Neural crest cell (in vitro differentiated cells): ENCODE measurements at places on chromosomes 5 and 9.

- no peak for DNase-seq
These were observed 46.4 kb upstream of the SELENOP start for GRCh38 chr5:42858031-42858643.

- DNase-seq: peak; percentile 7
These were observed 28.7 kb downstream of the DNAJC21 start for GRCh38 chr5:34957857-34958690.

DNA sequence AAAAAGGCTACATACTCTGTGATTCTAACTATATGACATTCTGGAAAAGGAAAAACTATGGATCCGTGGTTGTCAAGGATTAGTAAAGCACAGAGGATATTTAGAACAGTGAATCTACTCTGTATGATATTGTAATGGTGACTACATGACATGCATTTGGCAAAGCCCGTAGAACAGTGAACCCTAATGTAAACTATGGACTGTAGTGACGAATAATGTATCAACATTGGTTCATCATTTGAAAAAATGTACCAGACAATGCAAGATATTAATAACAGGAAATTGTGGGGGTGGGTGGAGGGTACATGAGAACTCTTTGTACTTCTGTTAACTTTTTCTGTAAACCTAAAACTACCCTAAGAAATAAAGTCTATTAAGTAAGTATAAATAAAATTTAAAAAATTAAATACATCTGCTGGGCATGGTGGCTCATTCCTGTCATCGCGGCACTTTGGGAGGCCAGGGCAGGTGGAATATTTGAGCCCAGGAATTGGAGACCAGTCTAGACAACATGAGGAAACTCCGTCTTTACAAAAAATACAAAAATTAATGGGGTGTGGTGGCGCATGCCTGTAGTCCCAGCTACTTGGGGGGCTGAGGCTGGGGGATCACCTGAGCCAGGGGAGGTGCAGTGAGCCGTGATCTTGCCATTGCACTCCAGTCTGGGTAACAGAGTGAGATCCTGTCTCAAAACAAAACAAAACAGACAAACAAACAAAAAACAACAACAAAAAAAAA is 101.7 kb upstream of the TBC1D2 start:
- DNase-seq: no peak

DNA sequence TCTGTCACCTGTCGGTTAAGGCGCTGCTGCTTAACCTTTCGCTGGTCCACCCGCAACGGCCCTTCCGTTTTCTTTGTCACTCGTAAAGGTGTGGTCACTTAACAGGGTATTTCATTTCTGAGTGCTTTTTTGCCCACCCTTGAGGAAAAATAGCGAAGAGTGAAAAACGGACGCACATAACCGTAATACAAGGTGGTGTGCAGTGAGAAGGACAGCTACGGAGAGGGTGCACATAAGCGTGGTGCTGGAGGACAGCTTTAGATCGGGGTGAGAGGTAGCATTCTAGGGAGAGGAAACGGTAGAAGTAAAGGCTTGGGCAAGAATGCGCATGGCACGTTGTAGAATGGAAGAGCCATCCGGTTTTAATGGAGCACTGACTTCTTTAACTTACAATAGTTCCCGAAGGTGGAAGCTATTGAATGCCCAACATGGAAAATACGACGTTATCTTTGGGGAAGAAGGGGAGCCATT is 761 bp downstream of the CCT5 start:
- DNase-seq: no peak

GRCh38 chr9:26369093-26369492 is 523.5 kb downstream of the CAAP1 start:
- DNase-seq: no peak

DNA sequence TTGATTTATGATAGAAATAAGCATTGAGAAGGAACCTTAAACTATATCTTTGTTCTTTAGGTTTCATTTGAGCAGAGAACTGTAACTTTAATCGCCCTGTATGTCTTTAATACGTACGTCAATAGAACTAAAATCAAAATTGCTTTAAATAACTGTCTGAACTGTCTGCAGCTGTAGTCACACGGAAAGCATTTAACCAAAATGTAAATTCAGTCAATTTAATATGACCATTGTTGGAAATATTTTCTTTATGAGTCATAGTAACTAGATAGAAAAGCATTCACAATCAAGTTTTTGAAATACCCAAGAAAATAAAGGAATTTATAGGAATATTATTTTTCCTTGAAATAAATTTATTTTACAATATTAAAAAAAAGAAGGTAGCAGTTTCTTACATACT is 157.1 kb upstream of the CDH6 start:
- no peak for DNase-seq

- DNase-seq: peak; percentile 14
These were observed 28.8 kb upstream of the ROR2 start for GRCh38 chr9:91978740-91979414.

DNA sequence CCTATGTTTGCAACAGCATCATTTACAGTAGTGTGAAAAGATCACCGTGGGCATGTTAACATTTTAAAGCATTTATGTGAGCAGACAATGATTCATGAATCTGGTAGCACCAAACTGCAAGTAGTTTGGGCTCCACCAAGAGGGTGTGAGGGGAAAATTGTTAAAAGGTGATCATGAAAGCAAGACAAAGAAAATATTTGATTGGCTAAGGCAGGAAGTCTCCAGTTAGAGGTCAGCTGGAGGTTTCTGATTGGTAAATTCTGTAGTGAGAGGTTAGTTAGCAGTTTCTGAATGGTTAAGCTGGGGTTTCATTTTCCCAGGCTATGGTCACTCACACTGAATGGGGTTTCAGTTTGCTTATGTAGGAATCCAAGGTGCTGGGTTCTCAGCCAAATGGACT is 13.5 kb upstream of the DRD1 start:
- DNase-seq: no peak

DNA sequence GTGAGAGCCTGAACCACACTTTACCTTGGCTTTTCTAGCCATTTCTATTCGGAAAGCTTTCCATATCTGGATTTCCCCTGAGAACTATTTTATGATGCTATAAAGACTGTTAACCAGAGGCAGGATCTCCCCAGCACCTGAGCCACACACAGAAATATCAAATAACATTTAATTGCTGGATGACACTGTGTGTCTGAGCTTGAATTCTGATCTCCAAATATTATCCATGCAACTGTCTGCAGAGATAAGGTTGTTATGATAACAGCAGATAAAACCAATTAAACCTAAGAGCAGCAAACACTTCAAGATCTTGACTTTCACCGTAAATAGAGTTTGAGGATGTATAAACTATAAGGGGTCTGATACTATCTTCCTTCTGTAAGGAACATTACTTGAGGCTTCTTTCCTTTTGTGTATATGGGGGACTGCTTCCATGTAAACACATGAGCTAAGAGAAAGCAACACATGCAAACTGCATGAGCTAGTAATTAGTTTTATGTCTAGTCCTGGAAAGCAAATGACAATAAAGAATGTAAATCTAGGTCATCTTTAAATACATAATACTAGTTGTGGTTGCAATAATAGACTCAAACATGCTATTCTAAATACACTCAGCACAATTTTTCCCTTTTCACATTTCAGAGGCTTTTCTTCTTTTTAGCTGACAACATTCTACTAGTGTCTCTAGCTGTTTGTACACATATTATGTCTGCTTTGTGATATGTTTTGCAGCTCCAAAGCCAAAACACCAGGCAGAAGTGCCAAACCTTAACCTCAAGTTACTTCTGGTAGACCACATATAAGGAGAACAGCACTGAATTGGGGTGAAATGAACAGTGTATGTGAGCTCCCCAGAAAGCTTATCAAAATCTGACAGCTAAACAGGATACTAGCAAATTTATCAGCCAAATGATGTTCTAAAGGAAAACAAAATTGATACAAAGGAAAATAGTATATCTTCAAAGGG is 136.5 kb downstream of the EFNA5 start:
- DNase-seq: no peak
